ENCODE measurements at places on chromosomes 5 and 9.
A peak's percentile ranks its signal among the peaks of the same experiment; 100 is the strongest.

DNA sequence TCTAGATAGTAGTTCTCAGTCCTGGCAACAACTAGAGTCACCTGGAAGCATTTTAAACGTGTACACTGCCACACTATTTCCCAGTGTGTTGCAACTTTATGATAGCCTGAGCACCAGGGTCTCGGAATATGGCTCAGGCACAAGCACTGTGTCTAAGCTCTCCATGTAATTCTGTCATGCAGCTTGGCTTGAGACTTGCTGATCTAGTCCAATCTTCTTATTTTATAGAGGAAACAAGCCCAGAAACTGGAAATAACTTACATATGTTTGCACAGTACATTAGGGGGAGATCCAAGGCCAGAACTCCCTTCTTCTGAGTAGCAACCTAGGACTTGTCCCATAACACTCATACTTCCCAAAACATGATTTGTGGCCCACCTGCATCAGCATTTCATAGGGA, 49.1 kb downstream of the SH3TC2 start:
- DNase-seq = no peak

- DNase-seq = peak; percentile 8
Measured at GRCh38 chr9:6827439-6828145, 69.8 kb downstream of the KDM4C start.

DNA sequence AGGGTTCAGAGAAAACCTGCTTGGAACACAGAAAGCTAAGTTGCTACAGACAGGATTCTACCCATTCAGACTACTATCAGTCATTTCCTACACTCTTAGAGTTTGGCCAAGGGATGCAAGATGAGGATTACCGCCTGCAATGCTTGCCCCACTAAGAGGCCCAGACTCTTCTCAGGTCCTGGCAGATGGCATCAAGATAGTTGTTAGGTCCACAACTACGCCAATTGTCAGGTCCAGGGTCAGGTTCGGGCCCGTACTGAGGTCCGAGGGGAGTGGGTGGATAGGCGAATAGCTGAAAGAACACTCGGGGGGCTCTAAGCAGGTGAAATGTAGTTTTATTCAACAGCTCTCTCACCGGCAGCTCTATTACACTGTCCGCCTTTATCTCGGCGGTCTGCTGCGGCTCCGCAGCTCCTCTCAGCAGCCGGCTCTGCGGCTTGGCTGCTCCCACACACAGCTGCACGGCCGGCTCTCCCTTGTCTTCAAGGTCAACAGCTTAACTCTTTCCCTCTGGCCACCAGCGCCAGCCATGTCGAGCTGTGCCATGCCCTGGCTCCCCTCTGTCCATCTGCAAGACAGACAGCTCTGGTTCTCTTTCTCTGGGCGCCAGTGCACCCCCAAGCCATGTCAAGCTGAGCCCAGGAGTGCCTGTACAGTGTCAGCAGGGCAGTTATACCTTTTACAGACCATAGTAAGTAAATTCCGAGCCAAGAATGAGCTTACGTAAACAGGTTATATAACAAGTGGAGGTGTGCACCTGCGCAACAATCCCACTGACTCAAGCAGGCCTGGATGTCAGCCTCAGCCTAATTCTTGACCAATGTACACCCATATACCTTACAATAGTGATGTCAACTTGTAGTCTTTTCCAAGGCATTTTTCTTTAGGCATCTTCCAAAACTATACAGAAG, 24.0 kb downstream of the ENC1 start:
- no peak for DNase-seq

- no peak for DNase-seq
Measured at GRCh38 chr9:96289392-96289791, 12.6 kb downstream of the HSD17B3 start.

DNA sequence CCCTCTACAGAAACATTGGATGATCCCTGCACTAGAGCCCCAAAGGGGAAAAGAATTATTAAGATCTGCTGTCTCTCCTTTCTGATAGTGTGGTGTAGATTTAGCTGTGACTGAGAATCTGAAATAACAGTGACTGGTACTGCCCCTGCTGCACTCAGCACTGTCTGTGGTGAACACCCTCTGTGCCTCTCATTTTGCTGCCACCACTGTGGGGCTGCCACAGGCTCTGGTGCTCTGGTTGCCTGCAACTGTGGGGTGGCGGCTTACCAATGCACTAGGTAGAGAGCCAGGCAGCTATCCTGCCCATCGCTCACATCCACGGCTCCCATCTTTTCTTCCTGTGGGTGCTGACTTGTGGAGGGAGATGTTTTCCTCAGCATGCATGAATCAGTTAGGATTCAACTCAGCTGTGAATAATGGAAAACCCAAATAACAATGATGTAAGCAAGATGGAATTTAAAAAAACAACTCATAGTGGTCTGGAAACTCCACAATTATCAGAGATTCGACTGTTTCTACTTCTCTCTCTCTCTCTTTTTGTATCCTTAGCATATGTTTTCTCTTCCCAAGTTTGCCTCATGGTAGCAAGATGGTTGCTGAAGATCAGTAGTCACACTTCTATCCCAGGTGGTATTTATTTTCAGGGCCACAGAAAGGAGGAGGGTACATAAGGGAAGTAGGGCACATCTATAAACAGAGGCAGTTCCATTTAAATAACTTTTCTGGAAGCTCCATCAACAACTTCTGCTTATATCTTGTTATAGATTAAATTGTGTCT, 99.8 kb upstream of the DAP start:
- DNase-seq = no peak

GRCh38 chr5:43171926-43172325, 20.1 kb upstream of the NIM1K start:
- DNase-seq = no peak

- DNase-seq = no peak
Measured at GRCh38 chr9:92187989-92188714, 72.9 kb upstream of the SPTLC1 start.

DNA sequence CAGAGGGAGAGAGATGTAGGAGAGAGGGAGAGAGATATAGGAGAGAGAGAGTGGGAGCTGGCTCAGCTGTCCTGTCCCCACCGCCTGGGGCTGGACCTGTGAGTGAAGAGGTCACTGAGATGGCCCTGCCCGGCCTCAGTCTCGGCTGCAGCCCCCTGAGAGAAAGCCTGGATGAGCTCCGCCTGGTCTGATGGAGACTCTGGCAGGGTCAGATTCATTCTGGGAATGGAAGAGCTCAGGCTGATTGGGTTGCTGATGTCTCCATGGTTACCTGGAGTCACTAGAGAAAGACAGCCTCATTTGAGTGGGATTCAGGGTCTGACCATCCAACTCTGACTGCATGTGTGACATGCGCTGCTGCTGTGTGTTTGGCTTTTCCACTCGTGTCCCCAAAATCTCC, 27.1 kb upstream of the SEMA4D start:
- DNase-seq = no peak

GRCh38 chr9:132044176-132044875, 35.3 kb downstream of the MED27 start:
- DNase-seq = no peak

- DNase-seq = no peak
Measured at GRCh38 chr5:565782-566440, 41.7 kb upstream of the SLC9A3 start.

- no peak for DNase-seq
Measured at GRCh38 chr5:132859889-132860437, 6.3 kb downstream of the GDF9 start.

- no peak for DNase-seq
Measured at GRCh38 chr9:17135295-17136160, 688 bp downstream of the CNTLN start.

GRCh38 chr9:116156621-116157314, 3.2 kb downstream of the PAPPA start:
- DNase-seq = no peak

- DNase-seq = no peak
Measured at GRCh38 chr9:79694676-79695400, 123.1 kb downstream of the TLE4 start.

DNA sequence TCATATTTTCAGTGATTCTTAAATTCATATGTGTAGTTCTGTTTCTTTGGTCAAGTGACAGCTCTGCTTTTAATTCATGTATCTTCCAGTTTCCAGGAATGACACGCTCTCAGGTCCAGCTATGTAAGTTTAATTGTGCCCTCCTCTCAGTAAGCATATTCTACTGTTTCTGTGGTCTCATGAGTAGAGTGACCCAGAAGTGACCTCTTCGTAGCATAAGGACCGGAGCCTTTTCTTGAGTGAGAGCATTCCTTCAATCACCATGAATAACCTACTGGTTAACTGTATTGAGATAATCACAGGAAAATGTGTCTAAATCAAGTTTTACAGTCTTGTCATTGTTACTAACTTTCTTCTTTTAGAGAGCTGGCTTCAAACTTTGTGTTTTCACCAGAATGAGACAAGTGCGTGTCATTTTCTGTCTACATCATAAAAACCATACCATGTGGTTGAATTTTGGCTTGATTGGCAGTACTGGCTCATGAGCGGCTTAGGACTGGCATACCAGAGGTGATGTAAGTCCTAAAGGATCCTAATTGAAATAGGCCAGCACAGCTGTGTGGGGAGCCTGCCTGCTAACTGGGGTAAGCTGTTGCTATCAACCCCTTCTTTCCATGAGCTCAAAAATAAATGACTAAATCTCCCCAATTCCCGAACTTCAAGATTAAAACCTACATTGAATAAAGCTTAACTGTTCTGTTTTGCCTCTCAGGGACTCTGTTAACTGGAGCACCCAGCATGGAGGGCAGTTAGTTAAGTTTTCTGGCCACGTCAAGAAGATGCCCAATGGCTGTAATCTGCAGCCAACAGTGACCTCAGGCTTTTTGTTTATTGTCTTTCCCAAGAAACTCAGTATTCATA, 4.8 kb downstream of the ADAMTSL1 start:
- DNase-seq = no peak

GRCh38 chr5:100755435-100755834, 147.6 kb downstream of the ST8SIA4 start:
- no peak for DNase-seq

- no peak for DNase-seq
Measured at GRCh38 chr9:7095058-7095457, 337.3 kb downstream of the KDM4C start.

DNA sequence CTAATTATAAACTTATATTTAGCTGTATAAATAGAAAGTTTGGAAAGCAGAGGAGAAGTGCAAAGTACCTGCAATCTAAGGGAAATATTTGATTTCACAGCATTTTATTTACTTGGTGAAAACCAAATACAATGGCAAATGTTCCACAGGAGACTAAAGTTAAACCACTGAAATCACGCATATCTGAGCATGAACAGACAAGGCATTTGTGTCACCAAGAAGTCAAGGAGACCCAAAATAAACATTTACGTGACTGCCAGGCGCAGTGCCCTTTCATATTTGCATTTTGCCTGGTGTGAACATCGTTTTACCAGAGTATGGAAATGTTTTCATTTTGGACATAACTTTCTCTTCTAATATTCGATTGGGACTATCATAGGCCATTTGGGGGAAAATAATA, 20.6 kb downstream of the UGCG start:
- no peak for DNase-seq

DNA sequence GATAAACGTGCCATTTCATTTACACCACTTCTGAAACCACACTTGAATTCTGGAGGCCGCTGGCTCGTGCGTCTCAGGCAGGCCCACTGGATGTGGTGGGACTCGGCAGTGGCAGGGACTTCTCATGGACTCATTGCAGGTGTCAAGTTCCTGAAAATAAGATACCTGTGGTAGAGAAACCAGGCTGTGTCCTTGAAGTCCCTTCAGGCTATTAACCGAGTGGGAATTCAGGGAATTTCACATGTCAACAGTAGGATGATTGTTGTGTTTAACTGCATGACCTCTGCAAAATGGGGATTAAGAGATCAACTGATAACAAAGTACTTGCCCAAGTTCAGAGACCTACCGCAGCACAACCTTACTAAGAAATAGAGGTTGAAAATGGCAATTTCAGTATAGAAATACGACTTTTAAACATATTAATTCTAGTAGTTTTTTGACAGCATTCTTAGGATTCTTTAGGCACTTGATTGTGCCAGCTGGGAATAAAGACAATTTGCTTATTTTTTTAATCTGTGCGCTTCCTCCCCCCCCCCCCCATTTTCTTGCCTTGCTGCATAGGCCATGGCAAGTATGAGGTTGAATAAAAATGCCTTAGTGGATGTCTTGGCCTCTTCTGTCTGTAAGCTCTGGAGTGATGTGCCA, 26.8 kb downstream of the TRIP13 start:
- DNase-seq = no peak

- no peak for DNase-seq
Measured at GRCh38 chr9:38096238-38096805, 27.3 kb upstream of the SHB start.

- no peak for DNase-seq
Measured at GRCh38 chr9:104293877-104294276, 199.8 kb downstream of the SMC2 start.

DNA sequence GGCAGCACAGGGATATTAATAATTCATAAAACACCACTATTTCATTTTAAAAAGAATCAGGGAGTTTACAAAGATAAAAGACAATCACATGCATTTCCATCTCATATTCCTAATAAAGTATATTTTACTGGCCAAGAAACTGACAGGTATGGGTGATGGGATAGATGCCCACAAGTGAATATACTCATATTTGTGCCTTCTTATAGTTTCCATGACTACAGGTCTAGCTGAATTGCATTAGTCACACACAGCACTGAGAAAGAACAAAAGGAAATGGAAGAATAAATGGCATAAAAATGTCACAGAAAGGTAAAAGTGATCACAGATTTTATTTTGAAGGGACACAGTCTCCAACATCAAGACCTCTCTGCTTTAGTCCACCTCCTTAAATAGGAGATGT, 193.5 kb downstream of the PLK2 start:
- DNase-seq = no peak

DNA sequence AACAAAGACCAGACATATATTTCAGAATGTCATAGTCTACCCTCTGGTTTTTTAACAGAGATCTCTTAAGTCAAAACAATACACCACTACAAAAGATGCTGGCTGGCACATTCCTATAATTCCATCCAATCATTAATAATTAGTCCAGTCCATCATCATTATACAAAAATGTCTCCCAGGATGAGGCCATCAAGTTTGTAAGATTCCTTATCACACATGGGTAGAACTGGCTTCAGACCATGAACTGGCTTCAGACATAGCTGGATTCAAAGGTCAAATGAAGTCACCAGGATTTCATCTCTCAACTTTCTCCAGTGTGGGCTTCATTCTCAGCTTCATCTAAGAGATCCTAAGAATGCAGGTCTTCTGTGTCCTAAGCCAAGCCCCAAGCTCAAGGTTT, 147.1 kb downstream of the ENC1 start:
- DNase-seq = no peak

DNA sequence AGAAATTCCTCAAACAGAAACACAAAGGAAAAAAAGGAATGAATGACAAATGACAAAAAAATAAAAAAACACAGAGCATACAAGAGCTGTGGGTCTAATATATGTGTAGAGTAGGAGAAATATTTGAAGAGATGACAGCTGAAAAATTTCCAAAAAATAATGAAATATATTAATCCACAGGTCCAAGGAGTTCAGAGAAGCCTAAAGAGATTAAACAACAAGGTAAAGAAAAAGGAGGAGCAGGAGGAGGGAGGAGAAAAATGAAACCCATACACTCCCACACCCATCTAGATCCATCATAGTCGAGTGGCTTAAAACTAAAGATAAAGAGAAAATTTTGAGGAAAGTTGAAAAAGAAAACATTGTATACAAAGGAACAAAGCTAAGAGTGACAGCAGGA, 182.4 kb upstream of the MAP3K1 start:
- DNase-seq = no peak
